ENCODE measurements at places on chromosomes 5 and 9.
A peak's percentile ranks its signal among the peaks of the same experiment; 100 is the strongest.

DNA sequence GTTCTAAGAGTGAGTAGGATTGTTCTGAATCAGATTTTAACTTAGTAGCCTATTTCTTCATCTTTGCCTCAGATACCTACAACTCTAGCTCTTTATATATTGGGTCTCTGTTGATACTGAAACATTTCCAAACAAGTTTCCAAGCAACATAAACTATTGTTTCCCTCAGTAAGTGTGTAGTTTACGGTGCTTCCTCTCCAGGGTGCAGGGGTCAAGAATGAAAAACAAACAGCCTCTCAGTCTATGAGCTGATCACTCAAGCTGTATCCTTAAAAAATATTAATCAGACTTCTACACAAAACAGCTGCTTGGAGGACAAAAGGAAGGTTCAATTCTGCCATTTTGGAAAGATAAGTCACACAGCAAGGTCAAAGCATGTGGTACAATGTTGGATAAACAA is 75.0 kb downstream of the ADAMTS12 start:
- no peak for DNase-seq

GRCh38 chr5:150184990-150185912 is 4.6 kb upstream of the SLC6A7 start:
- no peak for DNase-seq

DNA sequence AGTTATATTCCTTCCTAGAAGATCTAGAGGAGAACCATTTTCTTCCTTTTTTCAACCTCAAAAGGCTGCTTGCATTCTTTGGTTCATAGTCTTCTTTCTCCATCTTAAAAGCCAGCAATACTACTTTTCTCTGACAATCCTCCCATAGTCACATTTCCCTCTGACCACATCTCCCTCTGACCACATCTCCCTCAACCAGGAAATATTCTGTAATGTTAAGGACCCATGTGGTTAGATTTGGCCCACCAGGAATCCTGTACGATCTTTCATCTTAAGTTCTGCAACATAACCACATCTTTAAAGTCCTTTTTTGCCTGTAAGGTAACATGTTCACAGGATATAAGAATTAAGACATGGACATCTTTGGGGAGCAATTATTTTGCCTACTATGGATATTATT is 179.4 kb upstream of the SPEF2 start:
- no peak for DNase-seq

DNA sequence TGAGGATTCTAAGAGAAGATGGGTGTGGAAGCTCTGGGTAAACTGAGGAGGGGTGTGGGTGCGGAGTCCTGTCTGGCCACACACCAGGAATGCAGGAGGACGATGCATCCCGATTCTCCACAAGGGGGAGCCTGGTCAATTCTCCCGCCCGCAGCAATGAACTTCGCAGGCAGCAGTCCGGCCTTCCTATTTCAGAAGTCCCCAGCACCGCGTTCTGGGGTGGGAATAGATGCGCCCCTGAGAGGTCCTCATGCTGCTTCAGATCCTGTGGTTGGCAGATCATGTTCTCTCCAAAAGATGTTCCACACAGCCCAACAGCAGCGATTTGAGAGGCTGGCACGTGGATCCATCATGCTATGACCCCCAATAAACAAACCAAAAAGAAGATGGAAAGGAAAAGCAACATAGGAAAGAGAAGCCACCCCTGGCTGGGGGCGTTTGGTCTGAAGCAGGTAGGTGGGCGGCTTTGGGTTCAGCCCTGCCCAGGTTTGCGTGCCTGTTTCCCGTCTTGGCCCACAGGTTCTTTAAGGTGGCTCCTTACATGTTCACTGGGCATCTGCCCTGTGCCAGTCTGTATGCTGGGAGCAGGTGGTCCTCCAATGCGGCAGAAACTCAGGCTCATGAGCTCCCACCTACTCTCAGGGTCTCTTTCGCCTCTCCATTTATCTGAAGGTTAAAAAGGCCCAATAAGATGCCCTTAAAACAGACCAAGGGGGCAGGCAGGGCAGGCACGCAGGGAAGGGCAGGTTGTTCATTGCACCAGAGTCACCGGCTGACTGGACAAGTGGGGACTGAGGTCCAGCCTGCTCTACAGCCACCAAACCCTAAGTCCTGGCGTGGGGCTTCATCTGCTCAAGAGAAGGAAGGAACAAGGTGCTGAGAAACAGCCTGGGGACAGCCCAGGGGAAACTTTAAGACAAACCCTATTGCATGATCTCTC is 171.6 kb downstream of the PAX5 start:
- DNase-seq: peak; percentile 26

DNA sequence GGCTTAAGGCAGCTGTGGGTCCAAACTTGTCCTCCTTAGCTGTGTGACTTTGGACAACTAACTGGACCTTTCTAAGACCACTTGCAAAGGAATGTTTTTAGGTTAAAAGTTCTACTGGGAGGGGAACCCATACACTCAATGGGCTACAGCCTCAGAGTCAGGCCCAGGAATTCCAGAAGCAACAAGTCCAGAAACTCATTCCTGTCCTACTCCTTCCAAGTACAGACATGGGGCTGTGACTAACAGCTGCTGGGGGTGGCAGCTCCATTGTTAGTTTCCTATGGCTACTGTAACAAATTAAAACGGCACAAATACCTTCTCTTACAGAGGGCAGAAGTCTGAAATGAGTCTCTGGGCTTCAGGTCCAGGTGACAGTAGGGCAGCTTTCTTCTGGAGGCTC is 12.4 kb upstream of the AKNA start:
- no peak for DNase-seq

- DNase-seq: no peak
Observed at GRCh38 chr5:149793256-149793550, 63.1 kb downstream of the PPARGC1B start.

DNA sequence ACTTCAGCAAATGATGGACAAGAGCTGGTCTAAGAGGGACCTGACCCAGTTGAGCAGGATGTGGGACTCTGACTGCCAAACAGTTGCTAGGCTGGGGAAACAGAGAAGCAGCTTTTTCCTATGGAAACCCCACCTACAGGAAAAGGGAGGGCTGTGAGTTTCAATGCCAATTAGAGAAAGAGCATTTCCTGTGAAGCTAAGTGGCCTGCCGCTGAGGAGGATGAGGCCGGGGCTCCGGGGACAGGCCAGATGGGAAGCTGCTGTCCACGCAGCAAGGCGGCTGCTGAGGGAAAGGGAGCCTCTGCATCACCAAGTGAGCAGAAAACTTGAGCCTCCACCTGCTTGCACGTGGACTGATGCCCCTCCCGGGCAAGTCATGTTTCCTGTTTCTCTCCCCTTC is at the start of gene PCDH12:
Gene PCDH12, minus strand, starts transcription at position 90 of the 400 bp plus-strand sequence. CDS start 351 bp downstream, outside the sequence.
- peak; percentile 13 for DNase-seq

DNA sequence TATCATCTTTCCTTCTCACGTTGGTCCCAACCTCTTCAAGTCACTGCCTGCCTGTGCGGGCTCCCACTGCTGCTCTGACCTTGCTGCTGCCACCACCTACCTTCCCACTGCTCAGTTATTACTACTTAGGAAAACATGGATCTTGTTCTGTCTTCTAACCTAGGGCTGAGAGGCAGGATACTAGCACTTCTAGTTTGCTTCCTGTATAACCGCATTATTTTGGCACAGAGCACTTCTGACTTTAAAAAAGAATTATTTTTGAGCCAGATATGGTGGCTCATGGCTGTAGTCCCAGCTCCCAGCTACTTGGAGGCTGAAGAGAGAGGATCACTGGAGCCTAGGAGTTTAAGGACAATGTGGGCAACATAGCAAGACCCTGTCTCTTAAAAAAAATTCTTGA is 135.4 kb upstream of the GNA14 start:
- DNase-seq: no peak

DNA sequence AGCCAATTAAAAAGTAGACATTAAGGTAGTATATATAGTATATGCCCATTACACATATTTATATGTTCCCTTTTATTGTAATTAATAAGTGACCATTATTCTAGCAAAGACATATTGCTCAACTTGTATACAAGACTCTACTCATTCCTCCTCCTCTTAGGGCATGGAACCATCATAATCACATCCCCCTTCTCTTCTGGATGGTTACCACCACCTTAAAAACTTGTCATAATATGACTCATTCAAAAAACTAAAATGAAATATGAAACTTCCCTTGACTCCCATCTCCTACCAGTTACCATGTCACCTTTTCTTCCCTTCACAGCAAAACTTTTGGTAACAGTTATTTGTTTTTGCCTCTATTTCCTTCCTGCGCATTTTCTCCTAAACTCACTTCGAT is 438.7 kb downstream of the KDM4C start:
- no peak for DNase-seq

- no peak for DNase-seq
Observed at GRCh38 chr5:170534941-170535340, 31.1 kb downstream of the KCNIP1 start.

DNA sequence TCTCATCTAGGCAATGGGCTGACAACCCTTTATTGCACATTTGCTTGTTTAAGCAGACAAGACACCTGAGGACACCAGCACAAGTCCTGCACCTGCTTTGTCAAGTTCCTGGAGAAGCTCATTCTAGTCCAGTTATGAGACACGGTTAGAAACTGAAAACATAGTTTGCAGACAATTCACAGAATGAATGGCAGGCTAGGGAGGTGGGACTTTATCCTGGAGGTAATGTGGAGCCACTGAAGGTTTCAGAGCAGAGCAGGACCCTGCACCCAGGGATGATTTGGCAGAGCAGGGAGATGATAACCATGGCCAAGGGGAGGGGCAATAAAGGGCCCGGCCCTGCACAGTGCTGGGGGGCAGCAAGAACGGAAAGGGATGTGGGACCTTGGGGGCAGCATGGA is 50.7 kb upstream of the SLC25A51 start:
- no peak for DNase-seq

GRCh38 chr5:86546582-86546981 is 71.2 kb upstream of the COX7C start:
- DNase-seq: no peak
